ENCODE measurements at places on chromosomes 3 and 15. TPM values are rescaled to one million over a fixed set of nuclear protein-coding genes. Genes with fewer than 3 reads are reported as not detected.
A peak's percentile ranks its signal among the peaks of the same experiment; 100 is the strongest.

DNA sequence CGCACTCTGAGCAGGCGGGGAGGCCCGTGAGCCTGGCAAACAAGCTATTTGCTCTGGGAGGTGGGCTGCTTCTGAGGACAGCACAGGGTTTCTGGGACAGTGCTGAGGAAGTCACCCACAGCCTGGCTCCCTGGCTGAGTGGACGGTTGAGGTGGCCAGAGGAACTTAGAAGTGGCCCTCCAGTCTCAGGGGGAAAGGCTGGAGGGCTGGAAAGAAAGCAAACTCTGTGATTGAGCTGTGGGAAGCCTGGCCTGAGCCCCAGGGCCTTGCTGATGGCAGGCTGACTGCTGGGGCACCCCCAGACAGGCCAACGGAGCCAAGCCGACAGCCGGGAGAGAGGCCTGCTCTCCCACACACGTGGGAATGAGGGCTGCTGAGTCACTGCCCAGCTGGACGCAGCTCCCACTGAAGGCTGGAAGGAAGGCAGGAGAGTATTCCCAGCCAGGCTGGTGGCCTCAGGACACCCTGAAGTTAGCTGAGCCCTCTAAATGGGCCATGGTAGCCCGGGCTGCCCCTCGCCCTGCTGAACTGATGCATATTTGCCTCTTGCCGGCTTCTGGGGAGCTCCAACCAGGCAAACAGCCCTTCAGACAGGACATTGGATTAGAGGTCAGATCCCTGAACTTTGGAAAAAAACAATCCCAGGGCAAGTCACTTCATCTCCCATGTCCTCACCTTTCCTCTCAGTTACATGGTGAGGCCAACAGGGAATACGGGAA, 98.0 kb upstream of the TLE3 start:
- DNase-seq: no peak

Gene KLHL25
- polyA plus RNA-seq: 6.8 TPM

Gene NEK4
- polyA plus RNA-seq: 3.6 TPM

- DNase-seq: no peak
These were observed 1.7 kb upstream of the MAGEF1 start for GRCh38 chr3:184713521-184713920.

GRCh38 chr15:81751816-81752545, 293.8 kb downstream of the MEX3B start:
- no peak for DNase-seq

DNA sequence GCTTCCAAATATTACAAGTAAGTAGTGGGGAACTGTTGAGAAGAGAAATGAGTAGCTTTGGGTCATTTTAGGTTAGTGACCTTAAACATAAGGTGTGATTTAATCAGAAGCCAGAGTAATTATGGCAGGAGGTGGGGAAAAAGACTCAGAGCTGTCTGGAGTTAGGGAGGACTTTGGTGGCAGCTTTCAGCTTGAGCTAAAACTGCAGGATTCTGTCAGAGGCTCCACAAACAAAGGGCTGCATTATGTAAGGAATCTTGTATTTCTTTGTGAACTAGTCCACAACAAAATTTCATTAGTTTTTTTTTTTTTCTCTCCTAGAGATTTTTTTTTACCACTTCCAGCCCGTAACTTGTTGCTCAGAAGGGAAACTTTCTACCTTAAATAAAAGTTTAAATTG, 345.3 kb downstream of the TIGIT start:
- DNase-seq: no peak

DNA sequence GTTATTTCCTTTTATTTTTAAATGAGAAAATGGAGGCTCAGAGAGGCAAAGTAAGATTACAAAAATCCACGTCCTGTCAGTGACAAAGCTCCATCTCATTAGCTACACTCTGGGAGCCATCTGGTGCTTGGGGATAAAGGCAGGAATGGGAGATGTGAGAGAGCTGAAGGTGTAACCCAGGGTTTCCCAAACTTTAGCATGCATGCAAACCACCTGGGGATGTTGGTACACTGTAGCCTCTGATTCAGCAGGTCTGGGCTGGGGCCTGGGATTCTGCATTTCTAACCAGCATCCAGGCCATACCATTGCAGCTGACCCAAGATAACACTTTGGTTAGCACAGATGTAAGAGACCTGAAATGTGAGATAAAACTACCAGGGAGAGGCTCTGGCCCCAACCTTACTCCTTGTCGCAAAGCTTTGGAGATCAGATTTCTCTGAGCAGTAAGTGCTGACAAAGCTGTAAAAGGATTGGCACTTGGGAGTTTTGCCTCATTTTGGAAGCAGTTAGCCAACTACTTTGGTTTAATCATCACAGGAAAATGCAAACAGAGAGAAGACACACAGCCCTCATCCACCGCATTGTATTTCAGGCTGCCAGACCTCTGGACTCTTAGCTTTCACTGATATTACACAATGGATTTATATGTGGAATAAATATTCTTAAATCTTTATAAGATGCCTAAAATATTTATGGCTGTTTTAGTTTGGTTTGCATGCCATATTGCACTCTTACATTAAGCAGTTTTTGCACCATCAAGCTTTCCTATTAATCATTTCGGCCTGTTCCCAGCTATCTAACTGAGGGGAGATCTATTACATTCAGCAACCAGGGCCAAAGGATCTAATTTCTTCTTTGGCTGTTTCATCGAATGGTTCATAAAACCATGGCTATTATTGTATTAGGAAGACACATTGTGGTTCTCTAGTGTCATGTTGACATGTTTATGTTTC, 263.0 kb downstream of the EBLN2 start:
- no peak for DNase-seq

GRCh38 chr15:73685981-73686380, 1.8 kb downstream of the CD276 start:
- DNase-seq: no peak

DNA sequence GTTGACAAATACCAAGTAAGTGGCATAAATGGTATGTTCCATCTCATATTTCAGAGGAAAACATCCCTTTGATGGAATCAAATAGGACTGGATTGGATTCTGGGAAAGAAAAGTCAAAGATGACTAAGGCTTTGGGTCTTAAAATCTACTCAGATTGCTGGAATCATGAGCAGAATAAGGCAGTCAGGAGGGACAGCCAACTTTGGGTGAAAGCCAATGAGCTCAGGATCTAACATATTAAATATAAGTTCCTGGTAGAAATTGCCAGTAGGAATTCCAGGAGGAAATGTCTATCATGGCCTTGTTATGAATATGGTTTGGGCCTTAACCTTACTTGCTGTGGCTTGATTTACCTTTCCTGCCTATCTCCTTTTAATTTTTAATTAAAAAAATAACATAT, 55.3 kb downstream of the ISL2 start:
- DNase-seq: no peak

DNA sequence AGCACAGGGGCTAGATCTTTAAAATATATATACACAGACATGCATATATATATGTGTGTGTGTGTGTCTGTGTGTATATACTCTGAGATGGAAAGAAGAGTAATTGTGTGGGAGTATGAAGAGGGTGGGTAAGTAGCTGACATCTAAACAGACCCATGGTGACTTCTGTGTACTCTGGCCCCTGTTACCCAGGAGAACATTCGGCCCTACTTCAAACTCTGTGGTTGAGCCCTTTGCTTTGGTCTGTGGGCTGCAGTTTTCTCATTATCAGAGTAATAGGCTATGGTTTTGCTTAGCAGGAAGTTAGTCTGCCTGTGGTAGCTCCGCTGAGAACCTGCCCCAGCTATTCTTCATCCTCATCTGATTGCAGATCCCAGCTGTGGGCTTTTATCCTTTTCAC, 141.4 kb downstream of the RBPMS2 start:
- DNase-seq: peak; percentile 24

- DNase-seq: peak; percentile 90
These were observed 234.4 kb upstream of the TPRG1 start for GRCh38 chr3:188937389-188937788.

Gene TEX264
- polyA plus RNA-seq: 89.7 TPM

Gene PIF1
- polyA plus RNA-seq: 23.0 TPM

GRCh38 chr15:86903642-86904421, 824.2 kb downstream of the AGBL1 start:
- DNase-seq: no peak

DNA sequence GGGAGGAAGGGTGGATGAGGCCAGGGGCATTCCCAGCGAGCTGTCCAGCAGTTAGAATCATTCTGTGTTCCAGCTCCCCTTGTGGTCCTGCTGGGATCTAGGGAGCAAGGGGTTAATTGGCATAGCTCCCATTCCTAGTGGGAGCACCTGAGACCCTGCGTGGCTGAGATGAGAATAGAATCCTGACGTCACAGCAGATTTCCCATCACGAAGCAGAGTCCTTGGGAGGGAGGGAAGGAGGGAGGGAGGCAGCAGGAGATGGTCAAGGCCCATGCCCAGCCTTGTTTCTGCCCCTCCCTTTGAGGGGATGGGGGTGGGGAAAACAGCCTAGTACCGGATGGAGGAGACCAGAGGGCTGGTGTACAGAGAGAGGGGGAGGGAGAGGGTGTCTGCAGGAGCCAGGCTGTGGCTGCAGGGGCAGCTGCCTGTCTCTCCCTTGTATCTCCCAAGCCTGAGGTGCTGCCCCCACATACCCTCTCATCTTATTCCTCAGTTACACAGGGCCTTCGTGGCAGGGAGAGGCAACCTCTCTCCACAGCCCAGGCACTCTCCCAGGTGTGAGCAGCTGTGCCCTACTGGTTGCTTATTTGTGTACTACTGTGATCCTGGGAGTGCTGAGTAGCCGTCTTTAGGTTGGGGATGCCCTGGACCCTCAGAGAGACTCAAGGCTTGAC, 5.4 kb downstream of the TYRO3 start:
- DNase-seq: no peak

DNA sequence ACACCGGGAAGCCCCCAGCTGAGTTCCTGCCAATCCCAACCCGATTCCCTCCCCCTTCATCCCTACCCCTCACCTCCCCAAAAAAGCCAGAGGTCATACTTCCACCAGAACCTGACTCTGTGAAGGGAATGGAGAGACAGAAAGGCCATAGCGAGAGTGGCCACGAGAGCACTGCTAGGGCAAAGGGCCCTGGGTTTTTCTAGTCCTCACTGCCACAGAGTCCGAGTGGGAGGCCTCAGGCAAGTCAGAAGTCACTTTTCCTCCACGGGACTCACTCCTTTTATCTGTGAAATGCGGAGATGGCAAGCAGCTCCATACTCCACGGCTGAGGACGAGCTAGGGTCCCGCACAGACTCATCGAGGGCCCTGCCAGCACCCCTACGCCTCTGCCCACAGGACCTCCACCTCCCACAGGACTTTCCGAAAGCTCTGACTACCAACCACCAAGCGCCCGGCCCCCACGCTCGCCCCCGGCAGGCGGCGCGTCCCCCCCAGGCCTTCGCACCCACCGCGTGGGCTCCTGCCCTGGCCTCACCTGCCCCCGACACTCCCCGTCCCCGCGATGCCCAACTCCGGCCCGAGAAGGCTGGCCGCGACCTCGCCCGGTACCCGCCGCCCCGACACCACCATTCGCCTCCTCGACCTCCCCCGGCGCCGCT, 792 bp downstream of the ATP13A3 start:
- DNase-seq: peak; percentile 46

Gene ZNF80
- polyA plus RNA-seq: not detected

Measured in endothelial cell of umbilical vein (primary cell).